HEK293T (cell line): ENCODE measurements at places on chromosomes 11 and 22.

- no peak for DNase-seq
These were observed 16.6 kb downstream of the SCUBE1 start for GRCh38 chr22:43326331-43327156.

GRCh38 chr22:25959818-25960774 is 209.2 kb upstream of the SEZ6L start:
- no peak for DNase-seq

GRCh38 chr22:48197189-48197690 is 1434.8 kb downstream of the TBC1D22A start:
- no peak for DNase-seq

DNA sequence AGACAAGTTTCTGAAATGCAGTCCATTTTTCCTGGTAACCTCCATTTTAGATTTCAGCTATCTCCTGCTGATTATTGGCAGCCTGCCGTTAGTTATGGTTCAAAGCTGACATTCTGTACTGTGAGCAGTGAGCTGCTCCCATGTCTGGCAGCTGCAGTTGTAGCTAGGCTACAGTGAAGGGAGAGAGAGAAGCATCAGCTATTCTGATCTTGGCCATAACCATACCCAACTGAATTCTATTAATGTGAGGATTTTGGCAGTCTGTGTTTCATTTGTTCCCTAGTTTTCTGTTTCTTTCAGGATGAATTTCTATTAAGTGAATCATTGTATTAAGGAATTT is 33.4 kb downstream of the SIK2 start:
- no peak for DNase-seq

DNA sequence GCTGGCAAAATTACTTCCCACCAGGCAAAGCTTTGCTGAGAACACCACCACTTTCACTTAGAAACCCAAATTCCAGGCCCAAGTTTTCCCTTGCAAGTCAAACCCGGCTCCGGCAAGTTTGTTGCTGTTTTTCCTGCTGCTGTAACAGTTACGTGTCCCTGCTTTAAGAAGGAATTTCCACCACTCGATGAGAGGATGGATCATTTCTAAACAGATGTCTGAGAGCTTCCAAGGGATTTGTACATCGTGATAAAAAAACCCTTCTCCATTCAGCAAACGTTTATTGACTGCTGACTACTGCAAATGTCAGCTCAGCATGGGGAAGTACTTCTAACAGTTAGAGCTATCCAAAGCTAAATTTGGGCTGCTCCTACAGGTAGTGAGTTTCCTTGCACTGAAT is 19.7 kb downstream of the P2RX3 start:
- DNase-seq = no peak

GRCh38 chr11:116126562-116126961 is 622.3 kb upstream of the CADM1 start:
- no peak for DNase-seq

GRCh38 chr22:39384750-39385480 is 14.7 kb upstream of the TAB1 start:
- DNase-seq = peak; percentile 48

DNA sequence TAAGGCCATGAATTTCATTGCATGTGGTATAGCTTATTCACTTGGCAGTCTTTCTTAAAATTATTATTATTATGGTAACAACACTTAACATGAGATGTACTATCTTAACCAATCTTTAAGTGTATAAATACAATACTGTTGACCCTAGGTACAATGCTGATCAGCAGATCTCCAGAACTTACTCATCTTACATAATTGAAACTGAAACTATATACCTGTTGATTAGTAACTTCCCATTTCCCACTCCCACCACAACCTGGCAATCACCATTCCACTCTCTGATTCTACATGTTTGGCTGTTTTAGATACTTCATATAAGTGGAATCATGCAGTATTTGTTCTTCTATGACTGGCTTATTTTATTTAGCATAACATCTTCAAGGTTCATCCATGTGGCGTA is 150.2 kb upstream of the POU2AF2 start:
- no peak for DNase-seq

DNA sequence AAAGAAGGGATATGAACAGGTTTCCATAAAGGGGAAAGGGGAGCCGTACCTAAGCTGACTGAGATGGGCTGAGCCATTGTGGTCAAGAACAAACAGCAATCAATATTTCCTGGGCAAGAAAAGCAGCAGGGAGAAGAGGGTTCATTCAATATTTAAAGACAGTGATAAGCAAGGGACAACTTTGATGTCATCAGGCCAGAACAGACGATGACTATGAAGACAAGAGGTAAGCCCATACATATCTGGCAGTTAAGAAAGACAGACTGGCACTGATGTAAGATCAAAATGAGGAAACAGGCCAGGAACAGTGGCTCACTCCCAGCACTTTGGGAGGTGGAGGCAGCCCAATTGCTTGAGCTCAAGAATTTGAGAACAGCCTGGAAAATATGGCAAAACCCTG is 2.4 kb downstream of the OR5A2 start:
- no peak for DNase-seq

GRCh38 chr11:27012234-27012921 is 18.5 kb downstream of the FIBIN start:
- peak; percentile 16 for DNase-seq

DNA sequence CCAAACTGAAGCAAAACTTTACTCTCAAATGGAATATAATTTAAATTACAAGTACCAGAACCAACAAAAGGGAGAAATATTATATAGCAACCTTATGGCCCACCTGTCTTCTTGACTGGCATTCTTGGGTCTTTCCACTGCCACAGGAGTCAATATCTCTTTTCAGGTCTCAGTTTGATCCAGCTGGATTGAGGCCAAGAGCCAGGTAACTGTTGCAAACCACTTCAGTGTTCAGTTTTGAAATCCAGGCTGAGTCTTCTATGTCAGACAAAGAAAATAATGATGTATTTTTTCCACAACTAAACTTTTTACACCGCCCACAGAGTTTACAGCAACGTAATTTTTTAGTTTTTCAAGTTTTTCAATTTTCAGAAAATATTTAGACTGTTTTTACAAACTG is 648 bp downstream of the DLG2 start:
- no peak for DNase-seq

DNA sequence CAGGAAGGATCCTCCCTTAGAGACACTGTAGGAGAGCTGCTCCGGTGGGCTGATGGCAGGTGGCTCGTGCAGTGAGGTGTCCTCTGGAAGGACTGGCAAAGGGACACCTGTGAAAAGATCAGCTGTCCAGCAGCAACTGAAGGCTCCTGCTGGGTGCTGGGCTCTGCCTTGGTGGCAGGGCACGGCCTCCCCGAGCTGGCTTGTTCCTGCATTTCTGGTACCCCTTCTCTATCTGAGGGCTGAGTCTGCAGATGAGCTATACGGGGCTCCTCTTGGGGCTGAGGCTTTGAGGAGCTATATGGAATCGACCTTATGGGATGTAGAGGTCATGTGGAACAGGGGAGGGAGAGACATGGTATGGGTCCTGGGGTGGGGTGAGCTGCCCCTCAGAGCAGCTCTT is 875.8 kb downstream of the BRD1 start:
- no peak for DNase-seq

GRCh38 chr11:59773083-59773440 is 17.9 kb downstream of the STX3 start:
- DNase-seq = no peak

- no peak for DNase-seq
These were observed 4.7 kb downstream of the NXPE2 start for GRCh38 chr11:114683007-114683406.

DNA sequence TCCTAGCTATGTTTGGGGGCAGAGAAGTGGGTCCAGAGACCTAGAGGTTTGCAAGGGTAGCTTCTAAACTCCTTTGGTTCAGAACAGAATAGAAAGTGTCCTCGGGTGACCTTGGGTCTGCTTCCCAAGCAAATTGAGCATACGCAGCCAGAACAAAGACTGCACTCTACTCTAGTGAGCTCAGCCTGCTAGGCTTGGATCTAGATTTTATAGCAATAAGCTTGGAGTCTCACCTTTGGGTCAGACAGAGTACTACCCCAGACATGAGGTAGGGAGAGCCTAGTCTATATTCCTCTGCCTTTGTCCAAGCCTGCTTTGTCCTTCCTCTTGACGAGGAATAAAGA is 52.6 kb upstream of the ELF5 start:
- no peak for DNase-seq

GRCh38 chr11:112694245-112694644 is 267.0 kb upstream of the NCAM1 start:
- DNase-seq = no peak

DNA sequence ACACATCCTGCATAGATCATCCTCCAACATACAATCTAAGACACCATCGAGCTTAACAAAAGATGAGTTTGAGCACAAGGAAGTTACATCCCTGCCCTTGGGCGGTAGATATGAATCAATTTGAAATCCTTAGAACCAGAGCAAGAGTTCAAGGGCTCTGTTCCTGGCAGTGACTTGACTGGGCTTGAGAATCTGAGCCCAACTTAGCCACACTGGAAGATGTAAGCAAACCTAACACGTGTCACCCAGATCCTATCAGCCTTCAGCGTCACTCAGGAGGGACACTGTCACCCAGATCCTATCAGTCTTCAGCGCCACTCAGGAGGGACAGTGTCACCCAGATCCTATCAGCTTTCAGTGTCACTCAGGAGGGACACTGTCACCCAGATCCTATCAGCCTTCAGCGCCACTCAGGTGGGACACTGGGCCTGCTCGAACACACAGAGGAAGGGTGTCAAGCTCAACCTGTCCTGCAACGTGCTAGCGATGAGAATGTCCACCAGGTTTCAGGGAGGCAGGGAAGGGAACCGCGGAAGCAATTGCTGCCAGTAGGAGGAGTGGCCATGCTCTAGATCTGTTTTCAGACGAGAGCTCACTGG is 32.8 kb upstream of the CTSD start:
- no peak for DNase-seq

GRCh38 chr11:121235057-121235456 is 57.5 kb upstream of the SC5D start:
- DNase-seq = no peak

DNA sequence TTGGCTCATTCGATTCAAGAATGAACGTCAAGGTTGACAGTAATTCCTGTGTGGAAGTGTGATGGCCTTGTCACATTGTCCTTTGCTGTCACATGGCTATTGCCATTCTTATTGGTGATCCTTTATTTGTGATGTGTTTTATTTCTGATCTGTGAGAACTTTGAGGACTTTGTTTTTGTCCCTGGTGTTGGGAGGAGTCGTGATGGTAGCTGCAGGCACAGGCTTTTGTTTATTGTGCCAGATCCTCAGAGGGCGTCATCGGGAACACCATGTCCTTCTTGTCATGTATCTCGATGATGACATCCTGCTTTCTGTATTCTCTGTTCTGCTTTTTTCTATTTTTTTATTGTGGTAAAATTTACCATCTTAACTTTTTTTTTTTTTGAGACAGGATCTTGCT is 5.6 kb downstream of the PICK1 start:
- no peak for DNase-seq

- no peak for DNase-seq
These were observed 2082.7 kb upstream of the RAG2 start for GRCh38 chr11:38680746-38681145.

DNA sequence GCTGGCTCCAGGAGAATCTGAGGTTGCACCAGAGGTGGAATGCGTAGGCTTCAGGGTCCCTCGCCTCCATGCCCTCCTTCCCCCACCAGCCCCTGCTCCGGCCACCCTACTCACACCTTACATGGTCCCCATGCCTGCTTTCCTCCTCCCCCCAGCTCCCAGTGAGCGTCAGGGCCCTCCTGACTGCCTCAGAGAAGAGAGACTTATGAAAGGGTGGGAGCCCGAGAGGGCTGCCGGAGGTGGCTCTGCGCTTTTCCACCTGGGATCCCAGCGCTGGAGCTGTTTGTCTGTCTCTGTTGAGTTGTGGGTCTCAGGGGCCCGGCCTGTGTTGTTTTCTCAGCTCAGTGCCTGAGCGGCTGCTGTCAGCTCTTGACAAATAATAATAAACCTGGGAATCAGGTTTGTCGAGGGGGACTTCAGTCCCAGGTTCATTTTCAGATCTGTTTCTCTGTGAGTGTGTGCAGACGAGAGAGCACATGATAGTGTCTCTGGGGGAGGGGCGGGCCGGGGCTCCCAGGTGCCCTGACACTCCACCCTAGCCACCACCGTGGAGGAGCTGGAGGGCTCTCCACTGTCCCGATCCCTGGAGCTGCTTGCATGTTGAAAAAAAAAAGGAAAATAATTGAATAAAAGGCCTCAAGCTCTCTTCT is 153.7 kb downstream of the FEZ1 start:
- no peak for DNase-seq

DNA sequence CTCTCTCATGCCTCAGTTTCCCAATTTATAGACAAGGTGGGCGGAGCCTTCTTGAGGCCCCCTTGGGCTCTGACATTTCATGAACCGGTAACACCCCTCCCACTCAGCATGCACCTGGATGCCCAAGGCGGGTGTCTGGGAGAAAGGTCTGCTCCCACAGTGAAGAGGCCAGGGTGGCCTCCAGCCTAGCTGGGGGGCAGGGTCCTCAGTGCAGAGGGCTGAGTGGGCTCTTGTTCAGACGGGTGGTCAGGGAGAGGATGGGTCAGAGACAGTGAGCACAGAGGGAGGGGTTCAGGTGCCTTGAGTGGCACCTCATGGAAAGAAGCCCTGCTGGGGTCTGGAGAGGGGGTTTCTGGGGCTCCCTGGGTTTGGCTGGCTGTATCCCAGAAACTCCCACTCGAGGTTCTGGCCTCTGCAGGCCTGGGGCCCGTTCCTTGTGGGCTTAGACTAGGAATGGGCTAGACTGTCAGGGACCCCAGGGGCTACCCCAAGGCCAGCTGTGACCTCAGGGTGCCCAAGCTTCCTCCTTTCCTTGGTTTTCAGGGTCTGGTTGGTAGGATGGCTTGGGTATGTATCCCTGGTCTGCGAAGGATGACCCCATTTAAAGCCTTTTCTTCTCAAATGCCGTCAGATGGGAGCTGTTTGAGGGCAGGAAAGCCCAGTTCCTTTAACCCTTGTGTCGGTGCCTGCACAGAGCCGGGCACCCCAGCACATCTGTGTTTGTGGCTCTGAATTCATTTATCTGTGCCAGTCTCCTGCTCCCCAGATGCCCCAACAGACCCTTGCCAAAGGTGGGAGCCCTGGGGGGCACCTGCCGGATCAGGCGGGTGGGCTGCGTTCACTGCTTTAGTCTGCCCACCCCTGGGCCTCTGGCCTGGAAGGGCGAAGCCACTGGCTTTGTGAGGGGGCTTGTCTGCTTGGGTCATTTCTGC is 1.2 kb downstream of the SYNGR1 start:
- no peak for DNase-seq

DNA sequence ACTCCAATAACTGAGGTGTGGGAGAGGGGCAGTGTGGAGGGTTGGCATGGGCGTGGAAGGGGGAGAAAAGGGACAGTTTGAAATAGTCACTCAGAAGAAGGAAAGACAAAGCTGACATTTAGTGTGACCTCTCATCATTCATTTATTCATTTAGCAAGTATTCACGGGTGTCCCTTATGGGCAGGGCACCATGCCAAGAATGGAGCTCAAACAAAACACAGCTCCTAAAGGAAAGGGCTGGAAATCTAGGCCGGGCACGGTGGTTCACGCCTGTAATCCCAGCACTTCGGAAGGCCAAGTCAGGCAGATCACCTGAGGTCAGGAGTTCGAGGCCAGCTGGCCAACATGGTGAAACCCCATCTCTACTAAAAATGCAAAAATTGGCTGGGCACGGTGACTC is 19.4 kb upstream of the DGKZ start:
- no peak for DNase-seq
